Spleen (tissue), 13 donors: ENCODE measurements at places on chromosomes 7 and 10. TPM values are rescaled to one million over a fixed set of nuclear protein-coding genes. Genes with fewer than 3 reads are reported as not detected.

DNA sequence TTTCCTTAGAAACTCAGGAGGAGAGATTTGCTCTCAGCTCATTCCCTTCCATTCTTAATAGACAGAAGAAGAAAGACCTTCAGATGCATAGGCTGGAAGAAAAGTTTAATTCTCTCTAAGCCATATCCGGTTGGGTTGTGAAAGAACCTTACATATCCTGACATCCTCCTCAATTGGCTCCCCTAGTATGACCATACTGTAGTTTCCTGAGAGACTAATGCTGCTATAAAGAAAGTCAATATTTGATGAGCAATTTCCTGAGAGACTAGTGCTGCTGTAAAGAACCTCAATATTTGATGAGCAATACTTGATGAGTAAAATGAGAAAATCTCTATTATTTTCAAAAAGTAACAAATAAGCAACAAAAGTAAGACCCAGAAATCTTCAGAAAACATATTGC, 888.5 kb upstream of the SORCS1 start:
- DNase-seq, result no peak

DNA sequence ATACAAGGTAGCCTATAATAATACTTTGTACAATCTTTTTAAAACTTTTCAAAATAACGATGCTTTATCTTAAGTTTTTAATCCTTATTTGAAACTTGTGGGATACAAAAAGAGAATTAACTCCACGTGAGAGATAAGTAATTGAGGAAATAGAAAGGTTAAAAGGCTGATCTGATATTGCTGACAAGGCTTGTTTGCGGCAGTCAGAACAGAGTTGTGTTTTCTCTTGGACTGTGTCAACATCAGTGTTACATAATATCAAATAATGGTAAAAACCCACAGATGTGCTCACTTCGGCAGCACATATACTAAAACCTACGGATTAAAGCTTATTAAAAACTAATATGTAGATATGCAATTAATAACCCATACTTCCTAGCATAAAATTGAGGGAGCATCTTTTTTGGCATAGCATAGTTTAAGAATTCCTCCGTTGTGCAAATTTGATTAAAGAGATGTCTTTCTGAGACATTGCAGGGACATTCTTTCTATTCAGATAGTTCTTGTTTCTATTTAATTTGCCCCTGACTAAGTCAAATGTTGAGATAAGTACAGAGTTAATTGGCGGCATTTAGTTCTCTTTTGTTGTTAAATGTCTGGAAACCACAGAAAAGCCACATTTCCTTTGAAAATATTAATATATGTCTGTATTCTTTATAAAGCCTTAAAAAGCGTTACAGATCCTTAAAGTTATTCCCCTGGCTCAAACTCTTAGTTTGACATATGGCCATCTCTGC, 63.3 kb downstream of the FAM185A start:
- no peak for DNase-seq

DNA sequence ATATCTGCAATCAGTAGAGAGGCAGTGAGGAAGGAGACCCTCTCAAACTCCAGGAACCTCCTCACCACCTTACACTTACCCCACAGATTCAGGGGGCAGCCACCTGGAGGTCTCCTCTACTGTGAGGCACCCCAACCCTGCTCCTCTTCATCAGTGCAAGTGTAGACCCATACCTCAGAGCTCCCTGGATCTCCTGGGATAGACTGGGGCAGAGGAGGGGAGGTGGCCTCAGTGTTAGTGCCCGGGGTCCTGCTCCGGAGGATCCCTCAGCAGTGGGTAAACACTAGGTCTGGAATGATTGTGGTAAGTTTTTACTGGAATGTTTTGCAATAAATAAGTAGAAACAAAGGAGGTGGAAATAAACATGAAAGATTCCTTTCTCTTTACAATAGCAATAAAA, 31.1 kb downstream of the ANTXRL start:
- no peak for DNase-seq

DNA sequence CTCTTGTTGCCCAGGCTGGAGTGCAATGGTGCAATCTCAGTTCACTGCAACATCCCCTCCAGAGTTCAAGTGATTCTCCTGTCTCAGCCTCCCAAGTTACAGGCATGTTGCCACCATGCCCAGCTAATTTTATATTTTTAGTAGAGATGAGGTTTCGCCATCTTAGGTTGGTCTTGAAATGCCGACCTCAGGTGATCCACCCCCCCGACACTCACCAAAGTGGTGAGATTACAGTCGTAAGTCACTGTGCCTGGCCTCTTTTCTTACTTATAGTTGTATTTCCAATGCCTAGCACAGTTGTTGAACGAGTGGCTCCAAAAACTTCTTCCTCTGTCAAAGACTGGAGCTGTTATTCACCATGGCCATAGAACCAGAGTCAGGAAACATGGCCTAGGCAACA, 6.7 kb downstream of the RNF216 start:
- DNase-seq, result no peak

CYP3A7 gene
- not detected for total RNA-seq

CDH23 gene
- 9.9 TPM for total RNA-seq
